ENCODE measurements at places on chromosomes 1 and 21.

DNA sequence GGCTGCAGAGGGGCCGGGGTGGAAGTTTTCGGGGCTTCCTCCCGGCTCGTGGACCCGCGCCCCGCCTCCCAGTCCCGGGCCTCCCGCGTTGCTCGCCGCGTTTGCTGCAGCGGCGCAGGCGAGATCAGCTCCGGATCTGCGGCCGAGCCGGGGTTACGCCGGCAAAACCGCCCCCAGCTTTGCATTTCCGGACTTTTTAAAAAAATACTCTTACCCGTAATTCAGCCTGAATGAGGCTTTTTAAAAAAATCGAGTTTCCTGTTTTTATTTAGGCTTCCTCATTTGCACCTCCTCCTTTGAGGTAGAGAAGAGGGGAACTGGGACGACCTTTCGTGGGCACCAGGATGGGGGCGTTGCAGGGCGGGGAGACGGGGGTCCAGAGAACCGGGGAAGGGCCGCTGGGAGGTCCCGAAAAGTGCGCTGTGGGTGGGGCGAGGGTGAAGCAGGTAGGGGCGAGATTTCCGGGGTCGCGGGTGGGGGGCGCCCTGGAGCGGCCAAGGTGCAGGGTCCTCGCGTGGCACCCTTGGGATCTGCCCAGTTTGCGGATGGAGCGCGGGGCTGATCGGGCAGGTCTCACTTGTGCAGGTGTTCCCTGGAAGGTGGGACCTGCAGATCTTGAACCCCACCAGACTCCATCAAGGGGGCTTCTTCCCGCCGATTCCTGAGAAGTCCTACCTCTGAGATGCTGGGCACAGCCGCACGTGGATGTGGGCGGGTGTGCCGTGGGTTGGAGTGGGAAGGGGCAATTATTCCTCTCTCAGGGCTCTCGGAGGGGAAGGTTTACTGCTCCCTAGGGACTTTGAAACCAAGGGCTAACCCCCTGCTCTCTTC lies 1.1 kb downstream of the PIK3CD start:
- DNase-seq, result no peak

DNA sequence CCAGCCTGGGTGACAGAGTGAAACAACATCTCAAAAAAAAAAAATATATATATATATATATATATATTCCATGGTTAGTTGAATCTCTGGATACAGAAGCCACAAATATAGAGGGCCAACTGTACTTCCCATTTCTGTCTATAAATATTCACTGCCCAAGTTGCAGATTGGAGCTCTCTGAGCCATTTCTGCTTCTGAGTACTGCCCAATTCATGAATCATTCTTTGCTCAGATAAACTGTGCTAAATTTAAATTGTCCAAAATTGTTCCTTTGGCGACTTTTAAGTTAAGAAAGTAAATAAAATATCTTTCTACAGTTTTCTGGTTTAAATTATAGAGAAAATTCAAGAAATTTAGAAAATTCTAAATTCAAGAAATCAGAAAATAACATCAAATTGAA lies 23.2 kb upstream of the C1orf146 start:
- no peak for DNase-seq

GRCh38 chr1:119316870-119317416 lies 51.6 kb upstream of the HAO2 start:
- no peak for DNase-seq

- DNase-seq, result no peak
Observed at GRCh38 chr1:183466781-183467180, 5.5 kb upstream of the SMG7 start.

All from frontal cortex (tissue), 4 donors.